ENCODE measurements at places on chromosomes 3 and 15.
A peak's percentile ranks its signal among the peaks of the same experiment; 100 is the strongest.

GRCh38 chr15:42084465-42085235 lies 9.7 kb downstream of the PLA2G4D start:
- H3K27me3 ChIP-seq, result peaks cover 10% of the 10 kb centered on the region
- peaks cover 14% of the 10 kb centered on the region for H3K4me1 ChIP-seq
- H3K27ac ChIP-seq, result no peak overlapping the region

DNA sequence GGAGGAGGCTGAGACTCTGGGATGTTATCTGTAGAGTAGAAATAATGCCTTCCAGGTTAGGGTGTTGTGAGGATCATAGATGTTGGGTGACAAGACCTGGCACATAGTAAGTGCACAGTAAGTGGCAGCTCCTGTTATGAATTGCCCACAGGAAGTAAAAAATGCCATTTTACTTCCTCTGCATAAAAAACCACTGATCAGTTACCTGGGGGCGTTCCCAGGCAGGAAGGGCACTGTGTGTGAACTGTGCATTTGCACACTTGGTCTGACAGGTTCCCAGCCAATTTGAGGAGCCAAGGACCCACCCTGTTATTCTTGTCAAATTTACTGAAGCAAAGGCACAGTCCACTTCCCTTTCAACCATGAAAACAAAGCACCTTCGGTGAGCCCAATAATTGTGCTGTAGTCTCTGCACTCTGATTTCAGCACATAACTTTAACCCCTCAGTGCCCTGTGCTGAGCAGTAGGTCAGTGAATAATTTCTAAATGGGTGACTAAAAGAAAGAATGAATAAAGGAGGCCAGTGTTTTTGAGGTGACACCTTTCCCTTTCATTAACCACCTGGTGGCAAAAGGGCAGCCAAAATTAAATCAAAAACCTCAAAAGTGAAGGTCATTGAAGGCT lies 85.8 kb upstream of the ARHGEF3 start:
- no peaks in the 10 kb centered on the region for H3K36me3 ChIP-seq
- H3K4me1 ChIP-seq, result peaks cover 26% of the 10 kb centered on the region
- H3K4me3 ChIP-seq, result no peak overlapping the region
- no peak for DNase-seq

GRCh38 chr3:119380697-119381096 lies 82.7 kb downstream of the TMEM39A start:
- DNase-seq, result no peak
- no peak overlapping the region for H3K27ac ChIP-seq
- no peaks in the 10 kb centered on the region for H3K4me1 ChIP-seq
- H3K27me3 ChIP-seq, result no peaks in the 10 kb centered on the region

DNA sequence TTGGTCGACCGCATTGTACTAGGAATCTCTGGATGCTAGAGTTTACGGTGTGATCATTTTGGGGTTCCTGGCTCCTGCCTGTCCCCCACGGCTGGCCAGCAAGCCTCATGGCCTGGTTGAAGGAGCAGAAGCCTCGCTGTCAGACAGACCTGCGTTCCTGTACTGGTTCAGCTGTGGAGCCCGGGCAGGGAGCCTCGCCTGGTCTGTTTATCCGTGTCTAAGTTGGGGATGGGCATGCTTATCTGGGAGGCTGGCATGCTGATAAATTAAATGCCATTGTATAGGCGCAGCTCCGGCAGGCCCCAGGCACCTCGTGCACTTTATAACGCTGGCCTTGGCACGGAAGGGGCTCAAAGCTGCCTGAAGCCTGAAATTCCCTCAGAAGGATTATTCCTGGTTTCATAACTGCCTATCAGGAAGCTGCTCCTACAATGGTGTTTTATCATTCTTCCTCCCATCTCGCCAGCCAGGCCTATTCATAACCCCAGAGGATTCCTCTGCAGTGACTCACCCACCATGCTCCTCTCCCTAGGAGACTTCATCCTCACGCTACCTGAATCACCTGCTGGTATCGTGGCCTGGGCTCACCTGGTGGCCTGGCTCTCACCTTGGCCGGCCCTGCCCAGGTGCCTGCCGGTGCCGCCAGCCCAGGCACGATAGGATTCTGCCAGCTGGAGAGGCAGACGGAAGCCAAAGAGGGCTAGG lies 110.9 kb downstream of the ASB7 start:
- no peaks in the 10 kb centered on the region for H3K36me3 ChIP-seq
- no peak overlapping the region for H3K27ac ChIP-seq
- H3K27me3 ChIP-seq, result no peaks in the 10 kb centered on the region
- no peak for DNase-seq

DNA sequence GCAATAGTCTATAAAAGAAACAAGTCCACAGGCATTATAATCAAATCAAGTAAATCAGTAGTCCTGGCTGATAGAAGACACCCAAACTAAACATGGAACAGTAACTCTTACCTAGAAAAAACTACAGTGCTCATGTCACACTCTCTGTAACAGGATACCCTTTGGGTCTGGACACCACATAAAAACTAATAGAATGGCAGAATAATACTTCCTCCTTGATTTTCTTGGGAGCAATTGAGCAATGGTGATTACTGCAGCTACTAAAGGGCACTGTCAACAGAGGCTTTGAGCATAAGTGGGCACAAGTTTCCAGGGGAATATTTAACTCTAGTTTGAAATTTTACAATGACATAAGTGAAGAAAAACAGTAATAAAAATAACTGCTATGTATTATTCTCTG lies 59.5 kb downstream of the GLB1 start:
- H3K27me3 ChIP-seq, result no peaks in the 10 kb centered on the region
- peaks cover 16% of the 10 kb centered on the region for H3K36me3 ChIP-seq
- H3K4me3 ChIP-seq, result no peak overlapping the region
- H3K4me1 ChIP-seq, result no peaks in the 10 kb centered on the region
- DNase-seq, result no peak
- H3K27ac ChIP-seq, result no peak overlapping the region

DNA sequence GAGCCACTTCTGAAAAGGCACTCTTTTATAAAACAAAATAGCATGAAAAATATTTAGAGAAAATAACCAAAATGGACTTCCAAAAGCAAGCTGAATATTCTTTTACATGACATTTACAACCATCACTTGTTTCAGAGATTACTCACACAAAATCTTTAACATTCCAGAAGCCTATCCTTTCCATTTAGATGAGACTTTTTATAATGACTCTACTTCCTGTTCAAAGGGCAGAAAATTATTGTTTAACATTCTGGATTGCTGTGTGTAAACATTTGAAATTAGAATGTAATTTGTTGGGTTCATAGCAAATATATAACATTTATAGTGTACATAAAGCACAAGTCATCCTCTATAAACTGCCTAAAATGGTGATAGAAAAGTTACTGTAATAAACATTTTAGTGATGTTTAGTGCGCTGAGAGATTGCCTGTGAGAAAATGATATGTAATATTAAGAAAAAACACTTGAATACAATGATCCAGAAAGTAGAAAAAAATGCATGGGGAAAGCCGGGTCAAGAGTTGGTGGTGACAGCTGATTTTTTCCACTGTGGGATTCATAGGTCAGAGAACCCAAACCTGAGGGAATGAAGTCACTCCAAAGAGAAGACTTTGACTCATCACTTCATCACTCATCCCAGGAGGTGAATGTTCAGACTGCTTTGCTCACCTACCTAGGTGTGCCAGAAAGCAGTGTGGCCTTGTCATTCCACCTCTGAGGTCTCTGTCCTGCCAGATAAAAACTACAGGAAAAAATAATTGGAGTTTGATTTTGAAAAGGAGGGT lies 305.8 kb downstream of the ARPP21 start:
- no peak overlapping the region for H3K27ac ChIP-seq
- DNase-seq, result no peak
- H3K36me3 ChIP-seq, result no peaks in the 10 kb centered on the region
- H3K27me3 ChIP-seq, result no peaks in the 10 kb centered on the region

DNA sequence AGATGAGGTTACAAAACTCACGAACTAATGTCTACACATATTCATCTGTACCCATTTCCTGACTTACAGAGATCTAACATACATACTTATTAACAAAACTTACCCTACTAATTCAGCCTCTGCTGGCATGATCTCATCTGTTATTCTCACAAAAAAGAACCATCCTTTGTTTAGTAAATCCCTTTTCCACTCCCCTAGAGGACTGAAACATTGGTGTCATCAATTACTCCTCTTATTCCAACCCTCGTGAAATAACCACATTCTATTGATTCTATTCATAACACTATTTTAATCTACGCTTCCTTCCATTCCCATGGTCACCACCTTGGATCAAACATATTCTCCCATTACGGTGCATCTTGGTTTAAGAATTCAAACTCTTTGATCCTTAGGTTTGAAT lies 505.9 kb downstream of the SI start:
- H3K36me3 ChIP-seq, result no peaks in the 10 kb centered on the region
- no peaks in the 10 kb centered on the region for H3K27me3 ChIP-seq
- DNase-seq, result no peak
- no peaks in the 10 kb centered on the region for H3K4me1 ChIP-seq
- no peak overlapping the region for H3K27ac ChIP-seq

DNA sequence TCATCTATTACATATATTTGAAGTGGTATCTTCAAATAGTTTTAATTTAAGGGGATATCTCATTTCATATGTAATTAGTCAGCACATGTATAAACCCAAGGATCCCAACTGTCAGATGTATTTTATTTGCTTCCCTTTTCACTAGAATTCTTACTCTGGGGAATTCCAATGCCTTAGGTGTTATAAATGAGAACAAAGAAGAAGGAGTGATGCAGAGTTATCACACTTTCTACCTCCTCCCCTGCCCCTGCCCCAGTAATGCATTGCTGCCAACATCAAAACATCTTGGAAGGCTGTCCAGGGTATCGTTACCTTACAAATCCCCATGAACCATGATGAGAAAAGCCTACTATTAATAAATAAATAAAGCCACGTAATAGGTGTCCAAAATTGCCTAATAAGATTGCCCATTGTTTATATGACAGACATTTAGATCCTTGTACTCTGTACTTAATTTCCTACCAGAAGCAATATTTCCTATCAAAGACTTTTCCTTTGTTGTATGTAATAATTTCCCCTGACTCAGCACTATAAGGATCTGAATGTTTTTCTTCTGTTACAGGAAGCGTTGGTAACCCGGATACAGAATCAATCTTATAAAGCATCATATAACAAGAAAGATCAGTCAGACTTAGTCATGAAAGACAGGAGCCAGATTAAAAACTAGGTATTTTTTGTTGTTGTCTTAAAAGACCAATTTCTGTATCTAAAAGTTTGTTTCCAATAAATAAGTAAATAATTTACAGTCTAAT lies 38.8 kb downstream of the CBLB start:
- no peaks in the 10 kb centered on the region for H3K27me3 ChIP-seq
- no peak overlapping the region for H3K4me3 ChIP-seq
- H3K27ac ChIP-seq, result peak overlapping the region; percentile 59
- H3K36me3 ChIP-seq, result peaks cover 12% of the 10 kb centered on the region

GRCh38 chr15:60301024-60301423 lies 96.8 kb downstream of the ANXA2 start:
- no peak overlapping the region for H3K4me3 ChIP-seq
- no peak overlapping the region for H3K27ac ChIP-seq
- H3K4me1 ChIP-seq, result no peaks in the 10 kb centered on the region
- H3K27me3 ChIP-seq, result no peaks in the 10 kb centered on the region
- no peak for DNase-seq

DNA sequence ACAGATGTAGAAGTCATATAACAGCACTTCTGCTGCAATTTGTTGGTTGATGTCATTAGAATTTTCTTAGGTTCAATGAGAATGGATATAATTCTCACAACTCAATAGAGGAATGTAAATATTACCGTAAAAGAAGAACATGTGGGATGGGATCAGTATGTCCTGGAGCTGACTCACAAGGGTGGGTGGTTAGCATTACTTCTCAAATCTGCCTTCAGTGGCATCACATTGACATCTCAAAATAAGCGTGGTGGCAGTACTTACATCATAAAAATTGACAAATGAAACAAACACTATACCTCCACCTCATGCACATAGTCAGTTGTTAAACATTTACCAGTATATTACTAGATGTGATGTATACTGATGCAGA lies 1068.0 kb upstream of the CADM2 start:
- no peak for DNase-seq
- no peak overlapping the region for H3K4me3 ChIP-seq
- H3K4me1 ChIP-seq, result no peaks in the 10 kb centered on the region
- no peaks in the 10 kb centered on the region for H3K27me3 ChIP-seq
- H3K27ac ChIP-seq, result no peak overlapping the region

GRCh38 chr3:195423818-195424217 lies 19.0 kb downstream of the ACAP2 start:
- H3K4me3 ChIP-seq, result no peak overlapping the region
- no peaks in the 10 kb centered on the region for H3K27me3 ChIP-seq
- H3K27ac ChIP-seq, result no peak overlapping the region
- no peak for DNase-seq
- peaks cover 9% of the 10 kb centered on the region for H3K4me1 ChIP-seq
- H3K36me3 ChIP-seq, result no peaks in the 10 kb centered on the region

GRCh38 chr3:146067048-146067447 lies 93.9 kb downstream of the PLOD2 start:
- H3K27ac ChIP-seq, result no peak overlapping the region
- H3K4me3 ChIP-seq, result no peak overlapping the region
- no peak for DNase-seq
- no peaks in the 10 kb centered on the region for H3K36me3 ChIP-seq
- H3K4me1 ChIP-seq, result no peaks in the 10 kb centered on the region

GRCh38 chr3:142999881-143000280 lies 1.5 kb upstream of the U2SURP start:
- DNase-seq, result no peak
- H3K36me3 ChIP-seq, result no peaks in the 10 kb centered on the region
- H3K27me3 ChIP-seq, result no peaks in the 10 kb centered on the region

- H3K36me3 ChIP-seq, result no peaks in the 10 kb centered on the region
- no peak overlapping the region for H3K4me3 ChIP-seq
- DNase-seq, result no peak
- no peaks in the 10 kb centered on the region for H3K4me1 ChIP-seq
- no peaks in the 10 kb centered on the region for H3K27me3 ChIP-seq
Observed at GRCh38 chr3:148923592-148923991, 58.5 kb downstream of the CPA3 start.

- no peaks in the 10 kb centered on the region for H3K36me3 ChIP-seq
- H3K27ac ChIP-seq, result no peak overlapping the region
- DNase-seq, result no peak
- no peaks in the 10 kb centered on the region for H3K4me1 ChIP-seq
- H3K4me3 ChIP-seq, result no peak overlapping the region
Observed at GRCh38 chr15:75823860-75824613, 19.2 kb upstream of the UBE2Q2 start.

DNA sequence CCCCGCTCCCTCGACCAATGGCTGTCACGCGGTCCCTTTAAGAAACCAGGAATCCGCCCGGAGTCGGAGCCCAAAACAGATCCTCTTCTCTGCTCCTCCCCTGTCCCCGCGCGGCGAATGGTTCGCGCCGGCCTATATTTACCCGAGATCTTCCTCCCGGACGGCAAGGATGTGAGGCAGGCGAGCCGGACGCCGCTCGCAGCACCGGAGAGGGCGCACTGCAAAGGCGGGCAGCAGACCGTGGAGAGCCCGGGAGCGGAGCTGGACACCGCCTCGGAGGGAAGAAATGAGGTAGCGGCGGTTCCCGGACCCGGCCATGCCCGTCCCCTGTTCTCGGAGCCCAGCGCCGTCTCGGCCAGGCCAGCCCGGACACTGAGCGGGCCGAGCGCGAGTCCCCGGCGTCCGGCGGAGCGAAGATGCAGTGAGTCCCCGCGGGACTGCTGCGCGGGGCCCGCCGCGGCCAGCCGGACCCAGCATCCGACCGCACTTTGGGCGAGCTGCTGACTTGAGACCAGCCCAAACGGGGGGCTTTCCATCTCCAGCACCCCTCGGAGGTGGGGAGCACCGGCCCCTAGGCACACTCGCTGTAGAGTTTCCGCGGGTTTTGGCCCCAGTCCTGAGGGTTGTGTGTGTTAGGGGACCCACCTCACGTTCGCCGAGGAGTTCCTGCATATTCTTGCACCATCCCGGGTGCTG lies at the start of gene FAM43A:
Gene FAM43A (plus strand): TSS at position 166 of the 696 bp plus-strand sequence. CDS start 944 bp downstream, outside the sequence.
- peak within 1 kb of the TSS; percentile 86 for H3K4me3 ChIP-seq
- H3K27ac ChIP-seq, result peak within 1 kb of the TSS; percentile 65
- H3K27me3 ChIP-seq, result no peaks in the 10 kb centered on the region
- DNase-seq, result peak; percentile 79
